Pulmonary artery endothelial cell (primary cell): ENCODE measurements at places on chromosomes 11 and 22. TPM values are rescaled to one million over a fixed set of nuclear protein-coding genes. Genes with fewer than 3 reads are reported as not detected.

GRCh38 chr11:34787895-34788294 lies 128.3 kb downstream of the APIP start:
- DNase-seq: no peak

DNA sequence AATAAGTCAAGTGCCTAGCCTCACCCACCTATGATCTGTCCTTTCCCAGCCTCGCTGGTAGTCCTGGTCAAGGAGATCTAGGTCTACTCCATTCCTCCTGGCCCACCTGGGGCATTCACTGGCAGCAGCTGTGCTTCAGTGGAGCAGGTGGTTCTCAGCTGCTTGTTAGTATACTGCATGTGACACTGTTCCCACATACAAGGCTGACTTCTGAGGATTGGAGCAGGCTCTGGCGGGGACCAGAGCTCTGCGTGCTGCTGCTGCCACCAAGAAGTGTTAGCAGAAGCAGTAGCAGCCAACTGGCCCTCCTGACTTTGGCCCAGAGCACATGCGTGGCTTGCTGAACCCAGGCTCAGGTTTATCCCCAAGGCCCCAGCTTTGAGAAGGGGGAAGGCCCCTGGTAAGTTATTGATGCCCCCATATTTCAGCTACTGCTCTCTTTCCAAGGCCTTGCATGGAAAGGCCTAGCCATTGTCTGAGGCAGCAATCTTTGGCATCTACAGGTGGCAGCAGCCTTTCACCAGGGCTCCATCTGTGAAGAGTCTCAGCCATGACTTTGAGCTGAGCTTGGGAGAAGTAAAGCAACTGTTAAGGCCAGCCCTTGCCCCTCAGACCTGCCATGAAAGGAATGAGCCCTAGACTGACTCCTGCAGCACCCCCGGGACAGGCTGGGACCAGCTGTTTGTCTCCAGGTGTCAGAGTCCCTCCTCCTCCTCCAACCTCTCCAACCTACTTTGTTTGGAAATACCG lies 26.5 kb downstream of the ARHGAP1 start:
- no peak for DNase-seq

DNA sequence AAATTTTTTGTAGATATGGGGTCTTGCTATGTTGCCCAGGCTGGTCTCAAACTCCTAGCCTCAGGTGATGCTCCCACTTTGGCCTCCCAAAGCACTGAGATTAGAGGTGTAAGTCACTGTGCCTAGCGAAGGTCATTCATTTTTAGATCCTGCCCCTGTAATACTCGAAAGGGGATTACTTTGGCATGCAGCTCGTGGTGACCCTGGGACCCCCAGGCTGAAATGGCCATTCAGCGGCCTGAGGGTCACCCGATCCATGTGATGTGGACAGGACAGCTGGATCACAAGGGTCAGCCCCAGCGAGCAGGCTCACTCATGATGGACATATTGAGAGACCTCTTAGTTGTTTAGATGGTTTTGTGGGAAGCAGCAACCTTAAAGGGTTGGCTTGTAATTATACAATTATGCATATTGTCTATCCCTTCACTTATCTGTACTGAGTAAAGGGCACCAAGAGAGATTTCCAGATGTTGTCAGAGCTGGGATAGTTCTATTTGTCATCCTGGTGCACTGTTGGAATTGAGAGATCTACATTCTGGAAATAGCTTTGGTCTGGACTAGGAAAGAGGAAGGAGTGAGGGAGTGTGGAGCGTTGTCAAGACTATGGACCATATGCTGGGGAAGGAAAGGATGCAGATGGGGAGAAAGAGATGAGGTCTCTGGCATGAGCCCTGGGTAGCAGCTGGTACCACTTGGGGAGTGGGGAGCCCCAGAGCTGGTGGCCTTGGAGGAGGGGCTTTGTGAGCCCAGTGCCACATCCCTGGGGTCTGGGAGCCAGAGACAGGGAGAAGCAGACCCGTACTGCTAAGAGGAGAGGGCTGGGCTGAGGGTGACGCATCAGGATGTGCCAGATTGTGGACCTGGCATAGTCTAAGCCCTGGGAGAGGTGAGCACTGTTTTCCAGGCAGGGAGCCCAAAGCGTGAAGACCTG lies 15.5 kb downstream of the RHBDD3 start:
- no peak for DNase-seq

- DNase-seq: no peak
These were observed 100.6 kb upstream of the ARHGAP42 start for GRCh38 chr11:100586361-100587101.

Gene MUC5B
- total RNA-seq: not detected in 2 replicates
